Stimulated activated CD8-positive, alpha-beta memory T cell treated with anti-CD3 and anti-CD28 coated beads, Interleukin-4, amount 100 ng/mL, for 1 hour (primary cell): ENCODE measurements at places on chromosomes 5 and 9.

DNA sequence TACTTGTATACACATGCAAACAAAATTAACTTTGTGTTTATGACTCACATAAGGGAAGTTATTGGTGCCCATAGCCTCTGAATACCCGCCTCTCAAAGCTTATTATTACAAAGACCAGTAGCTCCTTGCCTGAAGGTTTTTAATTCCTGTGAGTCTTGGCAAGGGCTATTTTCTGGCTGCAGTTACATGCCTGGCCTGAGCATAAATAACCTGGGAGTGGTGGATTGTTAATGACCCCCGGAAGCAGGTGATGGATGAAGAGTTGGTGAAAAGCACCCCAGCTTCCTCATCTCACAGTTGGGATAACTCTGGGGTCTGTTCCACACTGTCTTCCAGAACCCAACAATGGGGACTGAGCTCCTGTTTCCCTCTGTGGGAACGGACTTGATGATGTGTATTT, 594.5 kb downstream of the PDE4D start:
- no peak for DNase-seq

GRCh38 chr5:80967500-80968181, 7.5 kb downstream of the RASGRF2 start:
- DNase-seq, result no peak

- DNase-seq, result no peak
These were observed 62.7 kb upstream of the UNC5A start for GRCh38 chr5:176747670-176748072.

DNA sequence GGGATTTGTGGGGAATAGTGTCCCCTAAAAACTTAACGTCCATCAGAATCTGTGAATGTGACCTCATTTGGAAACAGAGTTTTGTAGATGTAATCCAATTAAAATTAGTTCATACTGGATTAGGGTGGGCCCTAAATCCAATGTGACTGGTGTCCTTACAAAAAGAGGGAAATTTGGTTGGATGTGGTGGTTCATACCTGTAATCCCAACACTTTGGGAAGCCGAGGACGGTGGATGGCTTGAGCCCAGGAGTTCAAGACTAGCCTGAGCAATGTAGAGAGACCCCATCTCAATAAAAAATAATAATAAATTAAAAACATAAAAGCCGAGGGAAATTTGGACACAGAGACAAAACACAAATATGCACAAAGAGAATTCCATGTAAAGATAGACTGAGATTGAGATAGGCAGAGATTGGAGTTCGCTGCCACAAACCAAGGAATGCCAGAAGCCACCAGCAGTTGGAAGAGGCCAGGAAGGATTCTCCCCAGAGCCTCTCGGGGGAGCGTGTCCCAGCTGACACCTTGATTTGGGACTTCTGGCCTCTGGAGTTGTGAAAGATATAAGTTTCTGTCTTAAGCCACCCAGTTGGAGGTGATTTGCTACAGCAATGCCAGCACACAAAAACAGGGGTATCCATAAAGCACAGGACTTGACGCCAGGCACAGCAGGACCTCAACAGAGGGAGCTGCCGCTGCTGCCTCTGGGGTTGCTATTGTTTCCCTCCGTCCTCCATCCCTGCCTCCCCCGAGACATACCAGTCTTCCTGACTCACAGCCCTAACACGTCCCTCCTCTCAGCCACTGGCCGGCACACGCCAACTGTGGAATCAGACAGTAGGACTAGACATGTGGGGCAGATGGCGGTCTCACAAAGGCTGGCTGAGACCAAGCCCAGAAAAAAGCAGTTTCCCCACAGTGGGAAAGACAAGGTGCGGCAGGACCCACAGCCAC, 73.8 kb upstream of the IL17B start:
- no peak for DNase-seq

DNA sequence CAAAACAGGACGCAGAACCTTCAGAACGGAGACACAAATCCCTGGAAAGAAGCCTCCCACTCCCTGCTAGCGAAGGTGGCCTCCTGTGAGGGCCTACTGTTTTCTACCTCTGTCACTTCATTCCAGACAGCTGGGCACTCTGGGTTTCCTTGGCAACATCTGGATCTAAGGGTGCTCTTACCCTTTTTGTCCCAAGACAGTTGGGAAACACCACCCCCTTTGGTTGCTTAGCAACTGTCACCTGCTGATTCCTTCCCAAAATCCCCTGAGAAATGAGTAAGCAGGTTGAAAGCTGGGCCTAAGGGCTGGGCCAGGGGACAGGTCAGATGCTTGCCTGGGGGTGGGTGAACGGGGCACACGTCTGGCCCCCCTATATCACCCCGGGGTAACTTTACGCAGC, 29.4 kb downstream of the NANS start:
- DNase-seq, result no peak

- no peak for DNase-seq
These were observed 28.1 kb downstream of the CEMIP2 start for GRCh38 chr9:71740199-71740598.
